Activated T-helper 1 cell treated with anti-CD3 and anti-CD28 coated beads, Interleukin-2, amount 50 U/mL, for 16 hours (primary cell): ENCODE measurements at places on chromosomes 4 and X.

GRCh38 chrX:48800574-48801279 is 1.1 kb upstream of the HDAC6 start:
- DNase-seq = no peak

GRCh38 chrX:38651625-38652601 is 90.6 kb downstream of the TSPAN7 start:
- DNase-seq = no peak

GRCh38 chr4:18033111-18034085 is 11.8 kb upstream of the LCORL start:
- no peak for DNase-seq

- no peak for DNase-seq
Observed at GRCh38 chr4:27360790-27361267, 500.2 kb downstream of the STIM2 start.

DNA sequence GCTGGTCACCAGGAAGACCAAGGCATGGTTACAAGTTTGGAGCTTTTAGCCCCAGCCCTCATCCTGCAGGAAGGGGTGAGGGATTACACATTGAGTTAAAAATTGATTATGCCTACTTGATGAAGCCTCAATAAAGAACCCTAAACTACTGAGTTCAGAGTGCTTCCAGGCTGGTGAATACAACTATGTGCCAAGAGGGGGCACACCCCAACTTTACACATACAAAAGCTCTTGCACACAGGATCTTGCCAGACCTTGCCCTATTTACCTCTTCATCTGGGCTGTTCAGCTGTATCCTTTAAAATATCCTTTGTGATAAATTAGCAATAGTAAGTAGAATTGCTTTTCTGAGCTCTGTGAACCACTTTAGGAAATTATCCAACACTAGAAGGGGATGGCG is 489.3 kb downstream of the INPP4B start:
- DNase-seq = no peak

DNA sequence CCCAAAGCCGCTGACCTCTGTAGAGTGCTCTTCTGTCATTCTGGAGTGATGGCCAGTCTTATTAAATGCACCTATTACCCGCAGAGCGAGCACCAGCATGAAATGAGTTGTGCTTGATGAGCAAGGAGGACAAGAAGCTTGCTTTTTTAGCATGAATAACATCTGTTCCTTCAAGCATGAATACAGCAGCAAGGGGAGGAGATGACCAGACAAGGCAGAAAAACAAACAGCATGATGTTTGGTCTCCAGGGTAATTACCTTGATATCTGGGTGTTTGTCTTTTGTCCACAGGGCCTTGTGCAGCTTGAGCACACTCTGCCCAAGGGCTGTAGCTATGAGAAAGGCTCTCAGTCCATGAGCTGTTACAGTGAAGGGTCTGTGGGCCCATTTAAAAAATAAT is 324.8 kb upstream of the DDX53 start:
- DNase-seq = no peak

DNA sequence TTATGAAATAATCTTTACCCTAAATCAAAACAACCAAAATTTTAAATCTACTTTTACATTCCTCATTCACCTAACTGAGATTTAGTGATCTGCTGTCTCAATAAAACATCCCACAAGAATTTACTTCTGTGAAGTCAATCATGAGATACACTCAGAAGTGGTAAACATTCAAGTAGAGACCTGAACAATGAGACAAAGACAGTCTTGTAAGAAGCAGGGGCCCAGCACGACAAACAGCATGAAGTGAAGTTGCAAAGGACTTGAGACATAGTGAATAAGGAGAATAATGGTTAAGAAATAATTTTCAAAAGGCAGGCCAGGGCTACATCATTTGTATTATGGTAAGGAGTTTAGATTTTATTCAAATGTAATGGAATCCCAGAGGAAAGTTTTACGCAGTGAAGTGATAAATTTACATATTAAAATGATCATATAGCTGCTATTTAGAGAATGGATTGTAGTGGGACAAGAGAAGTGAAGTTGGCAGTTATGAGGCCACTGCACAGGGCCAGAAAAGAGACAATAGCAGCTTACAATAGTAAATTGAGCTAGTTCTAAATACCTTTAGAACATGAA is 101.9 kb downstream of the MAB21L2 start:
- no peak for DNase-seq

DNA sequence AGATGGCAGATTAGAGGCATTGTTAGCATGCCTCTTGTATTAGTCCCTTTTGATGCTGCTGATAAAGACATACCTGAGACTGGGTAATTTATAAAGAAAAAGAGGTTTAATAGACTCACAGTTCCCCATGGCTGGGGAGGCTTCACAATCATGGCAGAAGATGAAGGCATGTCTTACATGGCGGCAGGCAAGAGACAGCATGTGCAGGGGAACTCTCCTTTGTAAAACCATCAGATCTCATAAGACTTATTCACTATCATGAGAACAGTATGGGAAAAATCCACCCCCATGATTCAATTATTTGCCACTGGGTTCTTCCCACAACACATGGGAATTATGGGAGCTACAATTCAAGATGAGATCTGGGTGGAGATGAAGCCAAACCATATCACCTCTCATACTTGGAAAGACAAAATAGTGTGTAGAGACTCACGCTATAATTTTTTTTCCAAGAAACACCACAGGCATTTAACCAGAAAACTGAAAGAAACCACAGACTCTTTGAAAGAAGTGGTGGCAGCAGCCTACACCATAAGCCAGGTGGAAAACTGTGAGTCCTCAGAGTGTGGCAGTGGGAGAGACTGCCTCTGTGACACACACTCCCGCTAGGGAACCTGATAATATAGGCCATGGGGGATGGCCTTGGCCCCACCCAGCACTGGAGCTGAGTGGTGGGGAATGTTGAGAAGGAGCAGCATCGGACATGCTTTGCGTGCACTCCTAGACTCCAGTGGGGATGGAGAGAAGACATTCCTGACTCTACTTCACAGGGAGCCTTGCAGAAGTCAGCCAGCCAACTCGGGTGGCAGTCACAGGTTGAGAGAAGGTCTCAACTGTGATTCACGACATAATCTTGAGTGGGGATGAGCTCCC is 51.5 kb downstream of the SLC2A9 start:
- DNase-seq = no peak
